ENCODE measurements at places on chromosomes 6 and 20.

- DNase-seq, result no peak
Measured at GRCh38 chr6:17729223-17730077, 22.7 kb upstream of the NUP153 start.

- peak; percentile 90 for DNase-seq
Measured at GRCh38 chr20:9514461-9515213, at the start of gene LAMP5. TSS of gene LAMP5 (plus strand) at chr20:9514590. CDS start at chr20:9514853, 263 bp downstream.

GRCh38 chr6:126134491-126134890 lies 148.2 kb downstream of the TRMT11 start:
- no peak for DNase-seq

DNA sequence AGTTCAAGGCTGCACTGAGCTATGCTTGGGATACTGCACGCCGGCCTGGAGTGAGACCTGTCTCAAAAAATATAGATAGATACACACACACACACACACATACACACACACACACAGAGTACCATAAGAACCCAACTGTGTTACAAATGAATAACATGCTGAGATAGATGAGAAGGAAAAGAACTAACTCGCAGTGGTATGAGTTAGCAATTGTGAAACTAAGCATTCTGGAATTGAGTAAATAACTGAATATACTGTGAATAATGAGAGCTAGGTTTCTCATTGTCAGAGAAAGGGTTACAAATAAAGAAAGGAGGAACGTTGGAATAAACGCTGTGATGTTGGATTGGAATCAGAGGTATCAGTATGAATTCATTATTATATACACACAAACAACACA lies 14.6 kb upstream of the FAXC start:
- no peak for DNase-seq

- no peak for DNase-seq
Measured at GRCh38 chr20:52242237-52243230, 51.0 kb upstream of the ZFP64 start.

- no peak for DNase-seq
Measured at GRCh38 chr6:169604076-169604475, 97.8 kb downstream of the WDR27 start.

DNA sequence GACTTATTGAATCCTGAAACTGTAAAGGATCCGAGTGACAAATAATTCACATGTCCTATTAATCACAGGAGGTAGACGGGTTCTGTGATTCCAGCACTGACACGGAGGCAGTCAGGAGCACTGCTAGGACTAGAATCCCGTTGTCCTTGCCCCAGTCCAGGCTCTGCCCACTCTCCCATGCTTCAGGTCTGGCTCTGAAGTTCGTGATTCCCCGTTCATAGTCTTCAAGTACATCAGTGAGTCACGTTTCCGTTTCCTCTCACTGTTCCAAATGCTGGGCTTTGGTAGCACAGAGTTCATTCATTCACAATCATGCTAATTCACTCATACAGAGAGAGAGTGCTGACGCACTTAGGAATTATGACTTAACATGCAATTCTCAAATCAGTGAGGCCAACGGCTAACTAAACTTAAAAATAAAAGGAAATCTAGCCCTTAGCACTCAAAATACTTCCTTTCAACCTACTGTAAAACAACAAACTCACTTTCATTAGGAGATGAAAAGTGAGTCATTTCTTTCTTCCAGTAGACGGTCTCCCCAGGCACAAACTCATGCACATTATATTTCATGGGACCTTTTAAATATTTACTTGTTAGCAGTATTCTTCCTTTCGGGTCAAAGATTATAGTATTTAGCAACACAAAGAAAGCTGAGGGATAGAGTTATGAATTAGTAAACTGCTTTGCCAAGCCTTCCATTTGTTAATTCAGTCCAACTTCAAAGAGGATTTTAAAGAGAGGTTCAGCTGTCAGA lies 94.0 kb upstream of the NHSL1 start:
- peak; percentile 85 for DNase-seq

DNA sequence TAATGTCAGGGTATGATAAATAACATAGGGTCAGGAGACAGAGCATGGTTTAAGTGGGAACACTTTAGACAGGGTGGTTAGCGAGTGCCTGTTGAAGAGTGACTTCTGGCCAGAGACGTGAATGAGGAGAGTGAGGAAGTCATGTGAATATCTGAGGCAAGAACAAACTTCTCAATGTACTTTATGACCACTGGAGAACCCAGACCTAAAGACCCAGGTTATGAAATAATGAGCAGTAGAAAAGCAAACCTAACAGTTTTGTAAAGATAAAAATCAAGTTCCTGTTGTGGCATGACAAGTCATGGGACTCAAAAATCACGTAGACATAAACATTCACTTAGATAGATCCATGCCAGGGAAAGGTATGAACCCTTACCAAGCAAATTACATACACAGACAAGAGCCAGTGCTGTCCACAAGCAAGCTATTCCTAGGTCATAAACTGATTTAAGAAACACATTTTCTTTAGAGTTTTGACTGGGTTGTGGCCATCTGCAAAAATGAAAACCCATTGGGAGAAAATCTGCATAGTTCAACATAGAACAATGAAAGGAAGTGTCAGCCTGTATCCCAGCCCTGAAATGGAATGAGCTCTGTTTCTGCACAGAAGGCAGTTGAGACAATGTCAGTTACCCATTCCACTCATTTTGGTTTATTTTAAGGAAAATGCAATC lies 2.2 kb upstream of the MYCT1 start:
- DNase-seq, result no peak

DNA sequence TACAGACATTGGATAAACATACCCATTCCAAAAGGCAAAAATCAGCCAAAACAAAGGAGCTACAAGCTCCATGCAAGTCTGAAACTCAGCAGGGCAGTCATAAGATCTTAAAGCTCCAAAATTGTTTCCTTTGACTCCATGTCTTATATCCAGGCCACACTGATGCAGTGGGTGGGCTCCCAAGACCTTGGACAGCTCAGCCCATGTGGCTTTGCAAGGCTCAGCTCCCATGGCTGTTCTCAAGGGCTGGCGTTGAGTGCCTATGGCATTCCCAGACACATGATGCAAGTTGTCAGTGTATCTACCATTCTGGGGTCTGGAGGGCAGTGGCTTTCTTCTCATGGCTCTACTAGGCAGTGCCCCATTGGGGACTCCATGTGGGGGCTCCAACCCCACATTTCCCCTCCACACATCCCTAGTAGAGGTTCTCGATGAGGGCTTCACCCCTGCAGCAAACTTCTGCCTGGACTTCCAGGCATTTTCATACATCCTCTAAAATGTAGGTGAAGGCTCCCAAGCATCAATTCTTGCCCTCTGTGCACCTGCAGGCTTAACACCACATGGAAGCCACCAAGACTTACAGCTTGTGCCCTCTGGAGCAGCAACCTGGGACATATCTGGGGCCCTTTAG lies 35.4 kb upstream of the SENP6 start:
- DNase-seq, result no peak

- DNase-seq, result peak; percentile 70
Measured at GRCh38 chr6:105326833-105327770, 75.8 kb downstream of the PREP start.

- no peak for DNase-seq
Measured at GRCh38 chr20:22214296-22214695, 370.1 kb downstream of the FOXA2 start.

DNA sequence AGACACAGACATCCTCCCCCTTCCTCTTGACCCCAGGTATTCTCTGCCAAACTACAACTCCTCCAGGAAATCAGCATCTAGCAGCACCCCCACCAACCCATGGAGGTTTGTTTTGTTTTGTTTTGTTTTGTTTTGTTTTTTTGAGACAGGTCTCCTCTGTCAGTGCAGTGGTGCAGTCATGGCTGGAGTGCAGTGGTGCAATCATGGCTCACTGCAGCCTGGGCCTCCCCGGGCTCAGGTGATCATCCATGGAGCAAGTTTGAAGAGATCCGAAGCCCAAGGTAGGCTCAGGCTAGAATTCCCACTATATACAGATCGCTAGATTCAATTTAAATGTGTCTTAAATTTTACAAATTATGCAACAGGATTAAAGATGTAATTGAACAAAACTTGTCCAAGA lies 518.2 kb upstream of the ARID1B start:
- no peak for DNase-seq

DNA sequence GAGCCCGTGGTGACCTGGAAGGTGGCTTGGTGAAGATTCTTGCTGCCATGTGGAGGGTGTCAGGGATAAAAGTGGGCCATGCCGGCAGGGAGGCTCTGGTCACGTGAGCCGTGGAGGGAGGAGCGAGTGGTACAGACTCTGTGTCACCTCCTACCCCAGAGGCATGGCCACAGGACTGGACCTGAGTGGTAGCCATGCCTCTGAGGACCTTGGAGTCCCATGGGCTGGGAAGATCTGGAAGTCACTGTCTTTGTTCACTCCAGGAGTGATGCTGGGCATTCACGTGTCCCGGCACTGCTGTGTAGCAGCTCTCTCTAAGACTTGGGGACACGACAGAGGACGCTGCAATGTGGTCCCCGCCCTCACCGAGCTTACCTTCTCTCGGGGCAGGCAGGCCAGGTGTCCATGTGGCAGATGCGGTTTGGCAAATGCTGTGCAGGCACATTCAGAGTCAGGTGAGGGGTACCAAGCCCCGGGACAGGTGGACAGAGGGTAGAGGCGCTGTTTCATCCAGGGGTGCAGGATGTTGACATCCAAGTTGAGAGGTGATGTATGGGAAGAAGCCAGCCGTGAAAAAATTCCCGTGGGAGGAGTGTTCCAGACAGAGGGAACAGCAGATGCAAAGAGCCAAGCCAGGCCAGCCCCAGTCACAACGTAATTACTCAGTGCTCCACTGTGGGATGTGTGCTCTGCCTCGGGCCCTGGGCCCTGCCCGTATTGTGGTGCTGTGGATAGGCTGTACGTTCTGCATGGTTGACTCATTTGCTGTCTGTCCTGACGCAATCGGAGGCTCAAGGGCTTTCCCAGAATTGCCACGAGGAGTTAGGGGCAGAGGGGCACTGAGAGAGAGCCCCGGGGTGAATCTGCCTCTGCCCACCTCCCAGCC lies 307.8 kb downstream of the TAF4 start:
- DNase-seq, result peak; percentile 68

GRCh38 chr6:132205946-132206345 lies 195.3 kb downstream of the MOXD1 start:
- DNase-seq, result no peak

All from islet precursor cell (in vitro differentiated cells).